ENCODE measurements at places on chromosomes 5 and 9.

- no peak for DNase-seq
Observed at GRCh38 chr9:4879115-4879558, 86.4 kb downstream of the RCL1 start.

DNA sequence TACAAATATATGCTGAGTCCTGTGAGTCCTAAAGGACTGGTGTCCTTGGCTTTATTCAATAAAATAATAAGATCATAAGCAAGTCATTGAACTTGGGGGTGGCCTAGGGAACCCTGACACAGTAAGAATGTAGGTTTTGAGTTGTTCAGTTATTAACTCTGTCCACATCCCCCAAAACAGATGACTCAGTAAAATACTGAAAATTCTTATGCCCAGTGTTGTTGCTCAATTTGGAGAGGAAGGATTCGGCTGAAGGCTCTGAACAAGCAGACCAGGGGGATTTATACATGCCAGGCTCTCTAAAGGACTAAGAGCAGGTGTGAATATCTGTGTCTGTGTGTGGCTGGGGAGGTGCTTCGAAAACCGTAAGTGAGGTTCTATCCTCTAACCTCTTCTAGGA lies 173.7 kb downstream of the RMI1 start:
- DNase-seq, result no peak

GRCh38 chr5:62306323-62306895 lies 403 bp downstream of the KIF2A start:
- DNase-seq, result no peak

- DNase-seq, result no peak
Observed at GRCh38 chr5:1176473-1177391, 24.7 kb upstream of the SLC6A19 start.

GRCh38 chr5:180370861-180371641 lies 17.9 kb upstream of the GFPT2 start:
- DNase-seq, result no peak

DNA sequence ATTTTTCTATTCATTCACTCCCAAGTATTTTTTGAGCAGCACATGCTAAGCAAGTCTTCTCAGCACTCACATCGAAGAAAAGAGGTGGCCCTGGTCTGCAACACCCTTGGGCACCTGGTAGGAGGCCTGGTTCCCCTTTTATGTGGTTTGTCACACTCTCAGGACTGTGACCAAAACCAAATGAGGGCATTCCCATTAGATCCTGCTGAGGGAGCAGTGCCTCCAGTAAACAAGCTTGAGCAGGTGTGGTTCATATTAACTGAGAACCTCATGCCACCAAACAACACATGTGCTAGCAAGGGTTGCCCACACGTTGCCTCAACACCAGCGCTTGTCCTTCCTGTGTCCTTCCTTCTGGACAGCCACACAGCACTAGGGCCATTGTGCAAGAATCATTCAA lies 26.9 kb upstream of the SYK start:
- DNase-seq, result no peak

DNA sequence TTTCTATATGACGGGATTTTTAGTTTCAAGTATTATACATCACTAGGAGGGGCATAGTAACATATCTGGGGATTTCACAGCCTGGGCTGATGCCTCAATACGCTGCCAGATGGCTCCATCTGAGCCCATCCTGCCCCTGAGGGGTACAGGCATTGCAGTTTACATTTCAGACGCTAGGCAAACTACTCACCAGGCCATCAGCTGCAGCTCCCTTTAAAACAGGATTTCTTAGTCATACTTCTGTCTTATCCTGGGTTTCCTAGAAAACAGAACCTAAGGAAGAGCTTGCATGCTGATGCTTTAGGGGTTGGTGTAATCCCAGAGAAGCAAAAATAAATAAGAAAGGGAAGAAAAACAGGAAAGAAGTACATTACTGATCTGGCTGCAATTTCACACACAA lies 372.8 kb upstream of the PIK3R1 start:
- DNase-seq, result no peak

DNA sequence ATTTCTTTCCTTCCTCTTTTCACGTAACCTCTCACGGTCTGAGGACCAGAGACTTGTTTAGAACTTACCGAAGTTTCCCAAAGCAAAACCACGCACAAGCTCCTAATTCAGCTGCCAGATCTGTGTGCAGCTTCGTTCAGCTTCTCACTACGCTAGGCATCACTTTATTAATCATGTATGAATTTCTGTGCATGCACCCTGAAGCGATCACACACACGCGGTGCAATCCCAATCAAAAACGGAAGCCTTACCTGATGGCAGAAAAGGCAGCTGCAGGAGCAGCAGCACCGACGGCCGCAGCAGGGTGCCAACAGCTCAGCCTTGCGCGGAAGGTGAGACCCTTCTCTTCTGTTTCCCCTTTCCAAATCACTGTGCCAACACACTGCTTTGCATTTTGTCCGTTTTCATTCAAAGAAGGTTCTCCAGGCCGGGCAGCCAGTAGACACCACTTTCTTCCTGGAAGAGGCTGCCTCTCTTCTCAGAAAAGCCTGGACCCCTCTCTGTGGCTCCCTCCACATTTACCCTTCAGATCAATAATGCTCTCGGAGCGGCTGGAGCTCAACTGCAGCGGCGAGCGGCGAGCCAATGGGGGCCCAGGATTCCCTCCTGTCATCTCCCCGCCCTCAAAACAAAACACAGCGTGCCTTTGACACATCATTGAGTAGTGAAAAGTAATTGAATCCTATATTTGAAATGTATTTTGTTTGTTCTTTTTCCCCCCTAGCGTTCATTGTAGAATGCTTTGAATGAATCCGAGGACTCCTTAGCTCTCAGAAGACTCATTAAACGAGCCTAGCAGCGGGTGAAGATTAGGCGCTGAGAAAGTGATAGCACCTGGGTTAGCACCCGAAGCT lies at the start of gene CDH12:
Gene CDH12 (minus strand): TSS at position 538 of the 854 bp plus-strand sequence.
- no peak for DNase-seq

DNA sequence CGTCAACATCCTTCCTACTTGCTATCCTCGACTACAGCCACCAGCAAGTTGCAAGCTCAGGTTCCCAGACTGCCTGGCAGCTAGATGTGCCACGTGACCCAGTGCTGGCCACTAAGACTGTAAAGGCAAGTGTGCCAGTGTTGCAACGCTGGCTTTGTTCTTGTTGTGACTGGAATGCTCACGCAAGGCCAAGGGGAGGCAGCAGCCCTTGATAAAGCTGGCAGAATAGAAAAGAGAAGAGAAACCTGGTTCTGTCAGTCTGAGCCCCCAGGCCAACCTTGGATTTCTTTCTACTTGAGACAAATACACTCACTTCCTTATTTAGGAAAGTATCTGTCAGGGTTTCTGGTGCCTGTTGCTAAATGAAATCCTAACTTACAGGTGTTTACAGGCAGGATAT lies 113.0 kb downstream of the KLHL3 start:
- no peak for DNase-seq

- DNase-seq, result no peak
Observed at GRCh38 chr5:14659821-14660607, 4.5 kb upstream of the OTULIN start.

- no peak for DNase-seq
Observed at GRCh38 chr5:81579262-81579924, 171.5 kb downstream of the SSBP2 start.

DNA sequence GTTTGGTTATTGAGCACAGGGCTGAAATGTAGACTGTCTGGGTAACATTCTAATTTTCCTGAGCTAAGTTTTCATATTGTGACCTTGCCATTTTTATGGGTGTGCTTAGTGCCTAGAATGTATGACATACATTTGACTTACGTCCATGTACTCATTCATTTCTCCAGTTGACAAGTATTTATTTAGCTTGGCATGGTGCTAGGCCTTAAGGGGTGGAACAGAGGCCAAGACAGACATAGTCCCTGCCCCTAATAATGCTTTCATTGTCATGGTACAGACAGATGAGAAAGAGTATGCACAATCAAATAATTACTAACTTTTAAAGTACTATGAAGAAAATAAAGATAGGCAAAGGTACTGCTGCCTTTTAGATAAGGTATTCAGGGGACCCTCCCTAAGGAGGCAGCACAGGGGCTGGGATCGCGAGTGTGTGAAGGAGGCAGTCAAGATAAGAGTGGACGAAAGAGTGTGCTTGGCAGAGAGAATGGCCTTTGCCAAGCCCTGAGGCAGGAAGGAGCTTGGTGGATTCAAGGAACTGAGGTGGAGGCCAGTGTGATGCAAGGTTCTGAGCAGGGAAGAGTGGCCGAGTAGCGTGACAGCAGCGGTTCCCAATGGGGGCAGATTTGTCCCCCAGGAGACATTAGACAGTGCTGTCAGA lies 128.0 kb downstream of the PIP5K1B start:
- DNase-seq, result no peak

- DNase-seq, result no peak
Observed at GRCh38 chr5:19837536-19838174, 150.3 kb downstream of the CDH18 start.

- no peak for DNase-seq
Observed at GRCh38 chr5:148750614-148751013, 75.8 kb upstream of the ADRB2 start.

GRCh38 chr9:8955315-8955714 lies 1155.7 kb upstream of the DMAC1 start:
- no peak for DNase-seq

GRCh38 chr5:96070622-96071225 lies 109.1 kb upstream of the ELL2 start:
- DNase-seq, result no peak

DNA sequence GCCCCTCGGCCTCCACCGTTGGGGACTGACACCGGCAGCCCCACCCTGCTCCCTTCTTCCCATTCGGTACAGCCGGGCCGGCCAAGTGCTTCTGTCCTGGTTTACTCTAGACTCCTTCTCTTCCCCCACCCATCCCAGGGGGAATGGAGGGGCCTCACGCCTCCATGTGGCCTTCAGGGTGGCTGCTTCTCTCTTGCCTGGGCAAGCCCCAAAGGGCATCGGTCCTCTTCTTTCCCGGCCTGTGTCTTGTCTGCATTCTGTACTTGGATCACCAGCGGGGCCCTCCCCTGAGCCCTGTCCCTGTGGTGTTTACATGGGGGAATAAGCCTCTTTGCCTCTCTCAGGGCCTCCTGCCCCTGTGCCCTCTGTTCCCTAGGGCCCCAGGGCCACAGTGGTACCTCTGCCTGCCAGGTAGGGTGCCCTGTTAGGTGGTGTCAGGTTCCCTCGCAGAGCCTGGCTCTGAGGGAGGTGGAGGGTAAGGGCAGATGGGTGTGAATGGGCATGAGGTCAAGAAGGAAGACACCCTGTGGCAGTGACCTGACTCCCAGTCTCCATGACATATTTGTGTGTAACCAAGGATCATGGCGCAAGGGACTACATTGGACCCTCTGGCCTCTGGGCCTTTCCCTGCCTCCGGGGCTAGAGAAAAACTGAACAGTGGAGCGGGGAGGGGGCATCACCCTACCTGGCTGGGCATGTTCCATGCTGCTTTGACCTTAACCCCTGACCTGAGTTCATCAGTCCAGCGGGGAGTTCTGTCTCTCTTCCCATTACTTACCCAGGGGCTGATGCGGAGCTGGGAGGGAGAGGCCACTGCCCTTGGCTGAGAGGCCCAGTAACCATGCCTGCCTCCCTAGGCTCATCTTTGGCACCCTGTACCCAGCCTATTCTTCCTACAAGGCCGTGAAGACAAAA lies 1.6 kb downstream of the REEP2 start:
- no peak for DNase-seq

DNA sequence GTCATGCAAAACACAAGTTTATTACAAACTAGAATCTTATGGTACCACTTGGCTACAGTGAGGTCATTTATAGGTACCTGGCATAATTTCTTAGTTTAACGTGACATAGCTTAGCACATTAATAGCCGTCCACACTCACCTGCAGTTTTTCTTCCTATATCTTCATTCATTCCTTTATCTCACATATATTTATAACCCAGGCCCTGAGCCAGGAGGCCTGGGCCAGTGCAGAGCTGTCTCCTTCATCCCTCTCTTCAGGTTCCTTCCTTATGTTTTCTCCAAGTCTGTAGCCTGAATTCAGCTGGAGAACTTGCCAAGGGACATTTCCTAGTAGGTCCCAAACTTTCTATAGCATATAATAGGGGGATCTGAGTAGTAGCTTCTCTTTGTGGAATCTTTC lies 367.9 kb upstream of the SGCD start:
- DNase-seq, result no peak

- no peak for DNase-seq
Observed at GRCh38 chr5:179126506-179126991, 66.4 kb downstream of the ZNF354C start.

DNA sequence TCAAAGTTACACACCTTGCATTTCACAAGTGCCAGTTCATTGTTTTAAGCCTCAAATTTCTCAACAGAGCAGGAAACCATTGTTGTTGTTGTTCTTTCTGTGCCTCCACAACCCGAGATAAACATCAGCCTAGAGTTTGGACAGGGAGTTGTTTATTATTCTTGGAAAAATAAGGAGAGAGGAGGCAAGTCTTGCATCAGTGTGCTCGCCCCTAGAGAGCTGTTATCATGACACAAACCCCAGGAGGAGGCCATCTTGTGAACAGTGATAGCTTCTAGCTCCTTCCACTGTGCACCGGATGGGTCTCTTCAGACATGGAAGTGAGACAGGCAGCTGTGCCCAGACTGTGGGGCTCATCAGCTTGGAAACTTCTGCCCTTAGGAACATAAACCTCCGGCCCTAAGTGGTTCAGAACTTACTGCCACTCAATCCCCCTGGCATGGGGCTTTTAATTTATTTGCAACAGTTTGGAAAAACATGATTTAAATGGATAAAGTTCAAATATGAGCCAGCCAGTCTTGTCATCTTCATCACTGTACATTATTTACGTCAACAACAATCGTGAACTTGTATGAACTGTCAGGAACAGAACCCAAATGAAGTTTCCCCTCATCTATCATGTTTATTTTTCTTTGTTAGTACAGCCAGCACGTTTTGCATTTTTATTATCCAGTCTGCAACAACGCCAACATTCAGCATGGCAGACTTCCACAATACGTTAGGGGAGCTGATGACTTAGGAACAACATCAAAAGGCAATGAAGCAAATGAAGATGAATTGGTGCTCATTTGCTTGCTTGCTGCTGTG lies 181.7 kb upstream of the S1PR3 start:
- no peak for DNase-seq

GRCh38 chr9:137296670-137297664 lies 5.1 kb downstream of the NRARP start:
- DNase-seq, result no peak

GRCh38 chr5:72121052-72121779 lies 13.9 kb downstream of the MAP1B start:
- DNase-seq, result no peak

DNA sequence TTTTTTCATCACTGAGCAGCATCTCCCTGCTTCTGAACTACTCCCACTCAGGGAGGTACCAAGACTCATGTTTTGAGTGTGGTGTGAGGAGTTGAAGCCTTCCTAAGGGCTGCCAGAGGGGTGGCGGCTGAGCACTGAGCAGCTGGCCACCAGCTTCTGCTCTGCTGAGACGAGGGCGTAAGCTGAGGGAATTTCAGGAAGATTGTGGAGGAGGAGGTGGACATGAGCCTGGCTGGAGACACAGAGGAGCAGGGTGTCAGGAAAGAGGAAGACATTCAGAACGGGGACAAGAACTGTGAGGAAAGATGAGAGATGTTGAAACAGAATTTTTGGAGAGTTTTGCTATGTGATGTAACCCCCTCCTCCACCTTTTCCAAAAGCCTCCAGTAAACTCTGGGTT lies 7.8 kb downstream of the LCP2 start:
- no peak for DNase-seq

- no peak for DNase-seq
Observed at GRCh38 chr5:37002176-37002751, 125.7 kb downstream of the NIPBL start.

All from activated T-helper 1 cell treated with anti-CD3 and anti-CD28 coated beads, Interleukin-2, amount 50 U/mL, for 16 hours (primary cell).